ENCODE measurements at places on chromosomes 1 and 21.

DNA sequence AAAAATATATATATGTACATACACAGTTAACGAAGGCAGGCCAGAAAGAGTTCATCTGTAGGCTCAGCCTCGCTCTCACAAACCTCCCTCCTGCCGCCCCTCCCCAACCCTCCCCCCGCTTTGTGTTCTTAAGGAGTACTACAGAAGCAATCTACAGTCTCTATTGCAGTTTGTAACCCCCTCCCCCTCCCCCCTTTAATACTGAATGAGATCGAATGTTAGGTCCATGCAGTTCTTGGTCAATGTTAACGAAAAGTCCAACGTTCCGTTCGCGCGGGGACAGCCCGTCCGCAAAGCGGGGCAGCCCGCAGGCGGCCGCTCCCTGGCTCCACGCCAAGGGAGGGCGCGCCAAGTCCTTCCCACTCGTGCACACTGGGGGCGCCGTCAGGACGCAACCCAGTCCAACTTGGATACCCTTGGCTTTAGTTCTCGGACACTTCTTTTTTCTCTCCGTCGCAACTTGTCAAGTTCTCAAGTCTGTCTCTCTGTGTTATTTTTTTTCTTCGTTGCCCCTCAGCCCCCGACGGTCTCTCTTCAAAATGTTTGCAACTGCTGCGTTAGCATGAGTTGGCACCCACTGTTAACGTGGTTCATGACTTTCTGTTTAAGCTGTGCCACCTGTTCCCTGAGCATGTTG is 2.2 kb downstream of the JUN start:
- no peak for DNase-seq

DNA sequence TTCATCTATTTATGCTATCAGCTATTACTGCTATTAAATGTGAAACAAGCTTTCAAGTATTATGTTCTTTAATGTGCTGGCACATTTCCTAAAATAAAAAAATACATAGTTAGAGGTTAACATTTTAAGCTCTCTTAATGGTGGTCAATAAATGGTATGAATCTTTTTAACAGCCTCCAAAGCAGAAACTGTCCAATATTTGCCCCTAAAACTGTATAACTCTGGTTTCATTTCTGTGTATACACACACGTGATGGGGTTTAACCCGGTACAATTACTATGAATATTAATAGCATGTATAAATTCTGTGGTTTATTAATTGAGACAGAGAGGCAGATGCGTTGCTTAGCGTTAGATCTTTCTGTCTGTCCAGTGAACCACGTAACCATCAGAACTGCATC is 2.2 kb downstream of the ESRRG start:
- no peak for DNase-seq

DNA sequence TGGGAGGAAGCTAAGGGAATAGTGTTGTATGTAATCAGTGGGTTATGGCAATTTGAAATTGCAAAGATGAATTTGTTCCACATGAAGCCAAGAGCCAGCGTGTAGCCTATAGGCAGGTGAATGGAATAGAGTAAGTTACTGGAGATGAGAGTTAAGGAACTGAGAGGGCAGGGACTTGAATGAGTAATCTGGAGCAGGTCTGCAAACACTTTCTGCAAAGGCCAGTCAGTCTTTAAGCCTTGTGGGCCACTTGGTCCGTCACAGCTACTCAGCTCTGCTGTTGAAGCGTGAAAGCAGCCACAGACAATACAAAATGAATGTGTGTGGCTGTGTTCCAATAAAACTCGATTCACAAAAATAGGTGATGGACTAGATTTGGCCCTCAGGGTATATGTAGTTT is 29.2 kb downstream of the SZT2 start:
- DNase-seq, result no peak

- DNase-seq, result no peak
Observed at GRCh38 chr1:218388591-218388990, 43.5 kb downstream of the TGFB2 start.

GRCh38 chr1:220825819-220826551 is 39.3 kb downstream of the MTARC1 start:
- DNase-seq, result no peak

DNA sequence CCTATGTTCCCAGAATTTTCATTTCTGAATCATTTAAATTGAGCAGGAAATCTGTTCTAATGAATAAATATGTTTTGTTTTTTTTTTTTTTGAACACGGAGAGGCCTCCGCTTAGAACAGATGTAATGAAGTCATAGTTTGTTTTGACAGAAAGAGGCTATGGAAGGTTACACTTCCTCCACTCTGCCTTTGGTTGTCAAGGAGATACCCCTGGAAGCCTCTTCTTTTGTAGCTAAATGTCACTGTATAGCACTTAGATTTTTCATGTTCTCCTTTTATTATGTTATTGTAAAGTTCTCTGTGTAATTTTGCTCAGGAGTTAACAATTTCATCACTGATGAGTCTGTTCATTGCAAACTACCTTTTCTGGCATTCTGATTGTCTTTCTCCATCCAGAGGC is 22.7 kb upstream of the GNG12 start:
- no peak for DNase-seq

DNA sequence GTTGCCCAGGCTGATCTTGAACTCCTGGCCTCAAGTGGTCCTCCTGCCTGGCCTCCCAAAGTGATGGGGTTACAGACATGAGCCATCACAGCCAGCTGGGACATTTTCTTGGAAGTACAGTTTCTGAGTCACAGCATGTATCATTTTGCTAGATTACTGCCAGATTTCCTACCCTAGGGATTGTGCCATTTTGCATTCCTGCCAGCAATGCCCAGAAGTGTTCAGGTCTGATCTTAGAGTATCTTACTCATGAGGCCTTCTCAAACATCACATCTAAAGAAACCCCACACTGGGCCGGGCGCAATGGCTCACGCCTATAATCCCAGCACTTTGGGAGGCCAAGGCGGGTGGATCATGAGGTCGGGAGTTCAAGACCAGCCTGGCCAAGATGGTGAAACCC is 10.2 kb downstream of the BMP8A start:
- DNase-seq, result no peak

- DNase-seq, result no peak
Observed at GRCh38 chr1:38093569-38094520, 47.3 kb upstream of the POU3F1 start.

GRCh38 chr1:19123837-19124236 is 86.2 kb downstream of the UBR4 start:
- DNase-seq, result no peak

DNA sequence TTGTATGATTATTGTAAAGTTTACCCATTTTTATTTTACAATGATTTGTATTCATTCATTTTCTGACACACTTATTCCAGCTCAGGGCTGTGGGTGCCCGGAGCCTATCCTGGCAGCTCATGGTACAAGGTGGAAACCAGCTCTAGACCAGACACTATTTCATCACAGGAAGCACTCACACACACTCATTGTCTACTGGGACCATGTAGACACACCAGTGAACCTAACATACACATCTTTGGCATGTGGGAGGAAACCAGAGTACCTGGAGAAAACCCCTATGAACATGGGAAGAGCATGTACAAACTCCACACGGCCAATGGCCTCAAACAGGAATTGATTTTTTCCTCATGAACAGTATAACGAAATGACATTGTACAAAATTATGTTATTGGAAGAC is 2.4 kb downstream of the DTL start:
- DNase-seq, result no peak

DNA sequence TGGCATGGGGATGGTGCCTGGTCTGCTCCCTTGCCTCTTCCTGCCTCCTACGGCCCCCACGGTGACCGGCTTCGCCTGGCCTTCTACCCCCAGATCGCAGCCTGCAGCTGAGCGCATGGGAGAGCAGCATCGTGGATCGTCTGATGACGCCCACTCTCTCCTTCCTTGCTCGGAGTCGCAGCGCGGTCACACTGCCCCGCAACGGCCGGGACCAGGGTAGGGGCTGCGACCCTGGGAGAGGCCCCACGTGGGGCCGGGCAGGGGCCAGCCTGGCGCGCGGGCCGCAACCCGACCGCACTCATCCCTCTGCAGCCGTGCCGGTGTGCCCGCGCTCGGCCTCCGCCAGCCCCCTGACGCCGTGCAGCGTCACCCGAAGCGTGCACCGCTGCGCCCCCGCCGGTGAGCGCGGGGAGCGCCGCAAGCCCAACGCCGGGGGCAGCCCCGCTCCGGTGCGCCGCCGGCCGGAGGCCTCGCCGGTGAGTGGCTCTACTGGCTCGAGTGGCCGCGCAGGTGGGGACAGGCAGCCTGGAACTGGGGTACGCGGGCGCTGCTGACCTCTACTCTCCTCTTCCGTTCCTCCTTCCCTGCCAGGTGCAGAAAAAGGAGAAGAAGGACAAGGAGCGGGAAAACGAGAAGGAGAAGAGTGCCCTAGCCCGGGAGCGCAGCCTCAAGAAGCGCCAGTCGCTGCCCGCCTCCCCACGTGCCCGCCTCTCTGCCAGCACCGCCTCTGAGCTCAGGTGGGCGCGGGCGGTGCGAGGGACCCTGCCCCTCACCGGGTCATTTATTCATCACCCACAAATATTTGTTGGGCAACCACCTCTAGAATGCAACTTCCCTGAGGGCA is 20.4 kb downstream of the MAP7D1 start:
- no peak for DNase-seq

GRCh38 chr1:29671446-29672356 is 435.4 kb downstream of the PTPRU start:
- DNase-seq, result no peak

DNA sequence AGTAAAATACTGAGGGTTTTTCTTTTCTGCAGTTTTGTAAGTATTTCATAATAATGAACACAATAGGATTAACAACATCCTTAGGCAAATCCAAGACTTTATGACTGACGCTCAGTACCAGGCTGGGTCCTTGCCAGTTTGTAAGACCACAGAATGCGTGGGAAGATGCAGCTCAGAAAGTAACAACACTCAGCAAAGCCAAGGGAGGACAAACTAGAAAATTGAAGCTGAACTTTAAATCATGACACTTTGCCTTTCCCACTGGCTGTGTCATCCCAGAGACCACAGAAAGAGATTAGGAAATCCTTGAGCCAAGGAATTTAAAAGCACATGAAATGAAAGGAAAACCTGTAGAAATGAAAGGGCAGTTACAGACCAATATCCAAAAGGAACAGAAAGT is 426.3 kb upstream of the CHRM3 start:
- peak; percentile 31 for DNase-seq

DNA sequence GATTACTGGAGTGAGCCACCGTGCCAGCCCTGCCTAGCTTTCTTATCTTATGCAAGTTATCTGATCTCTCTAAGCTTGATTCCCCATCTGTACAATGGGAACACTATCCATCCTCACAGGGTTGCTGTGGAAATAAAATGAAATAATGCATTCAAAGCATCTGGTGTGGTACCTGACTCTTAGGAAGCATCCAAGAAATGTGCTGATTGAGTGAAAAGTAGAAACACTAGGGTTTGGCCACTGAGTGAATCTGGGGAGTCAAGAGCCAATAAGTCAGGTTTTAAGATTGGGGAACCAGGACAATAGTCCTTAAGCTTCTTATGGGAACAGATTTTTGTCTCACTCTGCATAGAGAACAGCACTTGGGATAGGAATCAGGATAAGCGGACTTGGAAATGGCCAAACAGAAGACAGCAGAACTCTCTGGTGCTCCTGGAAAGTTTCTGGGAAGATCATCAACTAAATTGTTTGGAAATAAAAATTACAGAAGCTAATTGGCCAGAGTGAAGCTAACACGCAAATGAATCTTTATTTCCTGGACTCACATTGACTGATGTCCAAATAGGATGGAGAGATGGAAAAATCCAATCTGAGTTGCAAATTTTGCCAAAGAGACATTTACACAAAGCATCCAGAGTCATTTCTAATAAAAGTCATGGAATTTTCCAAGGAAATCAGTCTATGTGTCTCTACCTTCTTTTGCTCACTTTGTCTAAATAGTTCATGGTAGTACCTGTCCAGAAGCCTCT is 3.3 kb downstream of the PAFAH2 start:
- DNase-seq, result no peak

DNA sequence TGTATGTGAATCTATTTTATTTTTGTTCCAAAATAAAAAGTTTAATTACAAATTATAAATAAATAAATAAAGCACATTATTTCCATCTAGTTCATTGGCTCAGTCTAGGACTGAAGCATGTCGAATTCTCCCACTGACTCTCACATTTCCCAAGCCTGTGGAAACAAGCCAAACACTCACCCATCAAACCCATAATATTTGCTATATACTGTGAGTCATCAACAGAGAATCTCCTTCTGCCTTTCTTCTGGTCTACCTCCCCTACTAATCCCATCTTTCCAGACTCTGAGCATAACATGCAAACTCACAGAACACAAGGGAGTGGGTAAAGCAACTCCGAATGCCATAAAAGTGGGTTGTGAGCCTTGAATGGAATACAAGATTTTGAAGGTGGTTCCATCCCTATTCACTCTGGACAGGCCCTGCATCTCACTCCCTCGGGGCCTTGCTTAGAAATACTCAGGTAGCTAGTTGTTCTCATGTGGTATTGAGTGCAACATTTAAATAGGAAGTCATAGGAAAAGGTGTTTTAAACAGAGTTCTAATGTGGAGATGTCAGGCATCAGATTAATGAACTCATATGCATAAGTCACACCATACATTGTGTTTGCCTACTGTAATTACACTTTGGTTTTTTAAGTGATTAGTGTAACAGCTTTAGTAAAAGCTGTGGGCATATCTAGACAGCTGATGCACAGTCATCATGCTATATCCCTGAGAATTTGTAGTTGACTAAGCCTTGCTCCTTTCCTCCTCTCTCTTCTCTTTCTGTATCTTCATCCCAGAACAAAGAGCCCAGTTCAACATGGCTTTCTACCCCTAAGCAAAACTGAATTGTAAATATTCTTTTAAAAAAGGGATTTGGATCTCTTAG is 47.0 kb downstream of the F5 start:
- no peak for DNase-seq

GRCh38 chr21:25908495-25908894 is 173.7 kb downstream of the GABPA start:
- DNase-seq, result no peak

DNA sequence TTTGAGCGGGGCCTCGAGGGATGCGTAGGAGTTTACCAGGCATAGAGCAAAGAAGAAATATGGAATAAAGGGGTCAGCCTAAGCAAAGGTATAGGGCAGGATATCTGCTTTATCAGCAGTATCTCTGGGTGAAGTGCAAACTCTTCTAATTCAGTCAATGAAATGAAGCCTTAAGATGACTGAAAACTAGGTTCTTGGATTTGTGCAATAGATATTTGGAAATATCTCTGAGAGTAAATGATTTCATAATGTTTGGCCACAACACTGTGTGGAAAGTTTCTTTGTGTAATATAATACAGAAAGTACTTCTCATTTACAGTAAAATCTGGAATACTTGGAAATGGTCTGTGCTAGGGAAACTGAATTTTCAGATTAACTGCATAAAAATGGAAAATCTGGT is 26.1 kb downstream of the KCNJ15 start:
- no peak for DNase-seq

- DNase-seq, result no peak
Observed at GRCh38 chr1:89974696-89975470, 20.0 kb upstream of the ZNF326 start.

GRCh38 chr1:25815208-25816111 is 4.3 kb upstream of the MTFR1L start:
- no peak for DNase-seq

DNA sequence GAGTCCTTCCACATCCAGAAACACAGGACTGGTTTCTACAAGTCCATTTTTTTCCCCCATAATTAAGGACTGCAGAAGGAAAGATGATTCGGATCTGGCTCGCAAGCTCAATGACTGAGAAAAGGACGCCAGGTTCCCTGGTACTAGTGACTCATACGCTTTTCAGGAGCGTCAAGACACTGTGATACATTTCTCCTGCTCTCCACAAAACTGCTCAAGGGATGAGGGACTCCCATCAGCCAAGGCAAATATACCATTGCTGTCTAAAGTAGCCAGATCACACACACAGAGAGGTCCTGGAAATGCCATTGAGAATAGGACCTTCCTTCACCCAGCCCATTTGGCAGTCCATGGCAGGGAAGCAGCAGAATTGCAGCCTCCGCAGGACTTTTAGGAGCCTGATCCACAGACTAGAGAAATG is 253.6 kb upstream of the IRF2BP2 start:
- DNase-seq, result no peak
